CD4-positive, alpha-beta T cell treated with Interleukin-21 for 1 hour (primary cell): ENCODE measurements at places on chromosomes 4 and X.
A peak's percentile ranks its signal among the peaks of the same experiment; 100 is the strongest.

DNA sequence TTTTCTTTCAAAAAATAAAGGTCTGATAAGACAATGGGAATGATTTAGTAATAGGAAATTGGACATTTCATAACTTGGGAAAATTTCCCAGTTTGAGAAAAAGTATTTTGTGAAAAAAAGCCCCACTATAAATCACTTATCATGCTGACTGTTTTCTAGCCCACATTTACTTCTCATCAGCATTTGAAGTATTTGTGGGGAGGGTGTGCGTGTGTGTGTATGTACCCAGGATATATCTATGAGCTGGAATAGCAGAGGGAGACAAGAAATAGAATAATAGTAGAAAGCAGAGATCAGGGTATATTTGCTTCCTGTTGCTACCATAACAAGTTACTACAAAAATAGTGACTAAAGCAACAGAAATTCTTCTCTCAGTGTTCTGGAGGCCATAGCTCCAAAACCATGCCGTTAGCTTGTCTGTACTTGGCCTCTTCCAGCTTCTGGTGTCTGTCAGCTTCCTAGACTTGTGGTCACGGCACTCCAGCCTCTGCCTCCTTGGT lies 139.8 kb downstream of the PTTG2 start:
- no peak for DNase-seq

DNA sequence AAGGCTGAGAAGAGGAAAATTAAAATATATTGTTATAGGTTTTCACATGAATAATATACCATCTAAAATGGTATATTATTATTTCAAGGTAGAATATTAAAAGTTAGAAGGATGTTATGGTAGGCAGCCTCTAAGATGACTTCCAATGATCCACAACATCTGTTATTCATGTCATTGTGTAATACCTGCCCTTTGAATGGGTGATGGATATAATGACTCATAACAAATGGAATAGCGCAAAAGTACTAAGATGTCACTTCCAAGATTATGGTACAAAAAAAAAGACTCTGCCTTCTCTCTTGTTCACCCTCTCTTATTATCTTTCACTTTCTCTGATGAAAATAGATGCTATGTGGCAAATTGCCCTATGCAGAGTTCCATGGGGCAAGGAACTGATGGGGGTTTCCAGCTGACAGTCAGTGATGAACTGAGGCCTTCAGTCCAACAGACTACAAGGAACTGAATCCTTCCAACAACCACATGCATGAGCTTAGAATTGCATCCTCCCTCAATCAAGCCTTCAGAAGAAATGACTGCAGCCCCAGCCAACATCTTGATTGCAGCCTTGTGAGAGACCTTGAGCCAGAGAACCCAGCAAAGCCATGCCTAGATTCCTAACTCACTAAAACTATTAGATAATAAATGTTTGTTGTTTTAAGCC lies 57.7 kb downstream of the HS6ST2 start:
- no peak for DNase-seq

GRCh38 chrX:143058120-143058519 lies 32.4 kb downstream of the SPANXN4 start:
- no peak for DNase-seq

DNA sequence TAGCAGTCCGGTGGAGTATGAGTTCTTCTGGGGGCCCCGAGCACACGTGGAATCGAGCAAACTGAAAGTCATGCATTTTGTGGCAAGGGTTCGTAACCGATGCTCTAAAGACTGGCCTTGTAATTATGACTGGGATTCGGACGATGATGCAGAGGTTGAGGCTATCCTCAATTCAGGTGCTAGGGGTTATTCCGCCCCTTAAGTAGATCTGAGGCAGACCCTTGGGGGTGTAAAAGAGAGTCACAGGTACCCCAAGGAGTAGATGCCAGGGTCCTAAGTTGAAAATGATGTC lies 852 bp downstream of the MAGEH1 start:
- DNase-seq: no peak

DNA sequence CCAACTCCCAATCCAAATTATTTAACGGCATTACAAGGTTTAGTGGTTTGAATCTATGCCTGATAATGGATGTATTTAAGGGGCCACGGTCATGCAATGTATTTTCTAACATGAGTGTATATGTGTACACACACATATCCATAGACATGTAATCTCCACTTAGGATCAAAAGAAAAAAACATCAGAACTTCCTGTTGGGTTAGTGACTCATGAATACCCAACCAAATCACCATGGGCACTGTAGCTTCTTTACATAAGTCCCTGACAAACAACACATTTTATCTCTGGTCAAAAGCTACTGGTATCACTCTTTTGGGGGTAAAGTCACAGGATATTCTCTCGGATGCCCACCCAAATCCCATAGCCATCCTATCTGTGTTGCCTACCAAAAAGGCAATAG lies 36.5 kb upstream of the TFDP3 start:
- DNase-seq: no peak

DNA sequence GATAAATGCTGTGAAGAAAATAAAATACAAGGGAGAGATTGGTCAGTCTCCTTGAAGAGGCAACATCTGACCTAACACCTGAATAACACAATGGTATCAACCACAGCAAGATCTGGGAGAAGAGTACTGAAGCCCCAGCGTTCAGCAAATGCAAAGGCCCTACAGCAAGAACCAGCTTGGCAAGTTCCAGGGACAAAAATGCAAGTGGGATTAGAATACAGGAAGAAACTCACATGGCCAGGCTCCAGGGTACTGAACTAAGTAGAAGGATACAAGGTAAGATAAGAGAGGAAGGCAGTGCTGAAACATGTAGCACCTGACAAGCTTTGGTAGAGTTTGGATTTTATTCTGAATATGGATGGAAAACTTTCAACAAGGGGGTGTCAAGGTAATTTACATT lies 3.6 kb downstream of the SMIM14 start:
- DNase-seq: no peak

- no peak for DNase-seq
Measured at GRCh38 chrX:117538178-117539089, 578.2 kb downstream of the KLHL13 start.

GRCh38 chr4:8703857-8704495 lies 111.4 kb downstream of the CPZ start:
- DNase-seq: no peak

- no peak for DNase-seq
Measured at GRCh38 chr4:14257903-14258302, 630.4 kb upstream of the BOD1L1 start.

DNA sequence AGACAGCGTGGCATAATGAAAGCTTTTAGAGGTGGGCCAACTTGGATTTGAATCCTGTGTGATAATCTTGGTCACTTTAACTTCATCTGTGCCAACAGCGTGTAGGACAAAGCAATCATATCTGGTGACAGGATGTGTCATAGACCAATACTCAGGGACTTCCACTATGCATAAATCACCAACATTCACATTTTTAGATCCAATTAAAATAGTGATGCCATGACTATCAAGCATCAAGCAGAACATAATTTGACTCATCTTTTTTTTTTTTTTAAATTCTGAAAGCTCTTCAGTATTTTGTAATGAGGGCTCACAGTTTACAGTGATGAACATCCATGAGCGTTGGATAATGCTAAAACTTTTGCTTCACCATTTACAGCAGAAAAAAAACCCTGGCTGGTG lies 27.3 kb upstream of the RAPGEF2 start:
- DNase-seq: no peak

DNA sequence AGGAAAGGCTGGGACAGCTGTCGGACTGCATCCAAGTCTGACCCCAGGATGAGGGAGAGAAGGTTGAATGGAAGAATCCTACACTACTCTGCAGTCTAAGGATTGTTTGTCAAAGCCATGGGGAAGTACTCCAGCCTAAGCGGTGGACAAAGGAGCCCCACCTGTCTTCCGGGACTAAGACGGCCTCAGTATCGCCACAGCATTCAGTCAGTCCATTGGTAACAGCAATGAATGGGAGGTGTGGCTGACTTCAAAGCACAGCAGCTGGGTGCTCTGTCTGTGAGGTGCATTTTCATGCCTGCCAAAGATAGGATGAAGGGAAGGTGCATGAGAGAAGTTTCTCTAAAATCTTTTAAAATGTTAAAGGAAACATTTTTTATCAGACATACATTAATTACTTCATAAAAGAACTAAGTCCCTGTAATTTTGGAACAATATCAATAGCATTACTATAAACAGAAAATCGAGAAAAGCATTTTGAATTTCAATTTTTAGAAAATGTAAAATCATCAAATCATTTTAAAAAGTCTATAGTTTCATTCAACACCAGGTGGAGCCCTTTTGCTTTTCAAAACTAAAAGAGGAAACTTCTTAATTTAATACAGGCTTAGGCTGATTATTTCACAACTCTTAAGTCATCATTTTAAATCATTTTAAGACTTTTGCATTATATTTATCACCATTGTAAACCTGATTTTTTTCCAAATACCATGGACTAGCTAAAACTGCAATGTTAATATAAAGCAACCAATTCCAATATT lies 27.6 kb upstream of the INTU start:
- DNase-seq: no peak

DNA sequence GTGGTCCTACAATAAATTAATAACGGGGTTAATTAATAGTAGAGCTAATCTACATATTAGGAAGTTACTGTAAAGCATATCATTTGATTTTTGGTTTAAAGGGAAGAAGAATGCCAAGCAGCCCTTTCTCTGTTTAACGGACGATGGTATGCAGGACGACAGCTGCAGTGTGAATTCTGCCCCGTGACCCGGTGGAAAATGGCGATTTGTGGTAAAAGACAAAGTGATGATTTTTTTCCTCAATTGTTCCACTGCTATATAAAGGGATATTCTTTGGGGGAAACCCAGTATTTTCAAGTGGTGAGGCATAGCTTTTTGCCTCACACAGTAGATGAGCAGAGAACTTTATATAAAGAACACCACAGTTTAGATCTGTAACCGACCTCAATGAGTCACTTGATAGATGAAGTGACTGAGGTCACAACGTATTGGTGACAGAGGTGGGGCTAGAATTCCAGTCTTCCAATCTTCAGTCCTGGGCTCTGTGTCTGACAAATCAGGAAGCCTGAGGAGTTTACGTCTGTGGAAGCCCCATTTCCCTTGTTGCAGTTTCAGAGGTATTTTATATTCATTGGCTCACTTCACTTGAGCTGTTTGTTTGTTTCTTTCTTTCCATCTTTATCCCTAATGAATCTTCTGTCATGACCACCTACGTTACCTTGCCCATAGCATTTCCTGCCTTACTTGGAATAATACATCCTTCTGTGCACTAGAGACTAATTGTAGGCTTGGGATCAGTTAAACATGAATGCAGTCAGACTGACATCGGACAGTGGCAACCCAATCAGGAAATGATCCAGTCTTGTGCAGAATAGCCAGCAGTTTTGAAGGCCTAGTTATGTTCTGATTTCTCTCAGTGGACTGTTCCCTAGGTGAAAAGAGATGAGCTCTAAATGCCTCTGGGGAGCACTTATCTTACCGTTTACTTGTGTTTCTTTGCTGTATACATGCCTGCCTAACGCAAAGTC lies 30.1 kb downstream of the ZRSR2 start:
- no peak for DNase-seq

GRCh38 chr4:54199919-54200318 lies 29.2 kb upstream of the PDGFRA start:
- no peak for DNase-seq

- DNase-seq: no peak
Measured at GRCh38 chr4:69470561-69470960, 25.1 kb downstream of the UGT2B4 start.

DNA sequence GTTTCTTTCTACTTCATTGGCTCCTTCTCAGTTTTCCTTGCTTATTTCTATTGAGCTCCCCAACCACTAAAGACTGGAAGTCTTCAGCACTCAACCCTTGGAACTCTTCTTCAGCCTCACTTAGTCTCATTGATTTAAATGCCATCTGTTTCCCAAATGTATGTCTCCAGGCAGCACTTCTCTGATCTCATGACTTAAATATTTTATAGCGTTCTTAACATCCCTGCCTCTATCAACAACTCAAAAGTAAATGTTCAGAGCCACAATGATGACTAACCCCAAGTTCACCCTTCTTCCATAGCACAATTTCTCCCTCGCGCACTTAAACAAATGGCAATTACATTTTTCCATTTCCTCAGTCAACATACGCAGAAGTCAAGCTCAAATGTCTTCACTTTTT lies 1393.3 kb downstream of the ARAP2 start:
- no peak for DNase-seq

GRCh38 chrX:13087322-13088155 lies 43.1 kb upstream of the FAM9C start:
- peak; percentile 88 for DNase-seq

DNA sequence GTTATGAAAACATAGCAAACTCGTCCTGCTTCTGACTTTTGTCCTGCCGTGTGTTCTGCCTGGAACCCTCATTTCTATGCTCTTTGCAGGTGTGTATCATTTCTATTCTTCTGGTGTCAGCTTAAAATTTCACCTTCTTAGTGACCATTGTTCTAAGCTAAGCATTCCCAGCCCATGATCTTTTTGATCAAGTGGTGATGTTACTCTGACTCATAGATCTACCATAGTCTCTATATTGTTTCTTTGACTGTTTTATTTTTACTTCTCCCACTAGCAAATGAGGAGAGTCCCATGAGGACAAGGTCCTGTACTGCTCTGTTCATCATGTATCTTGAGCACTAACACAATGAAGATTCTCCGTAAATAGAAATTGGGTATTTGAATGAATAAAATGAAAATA lies 14.1 kb upstream of the CXCL6 start:
- DNase-seq: no peak

GRCh38 chr4:93317561-93317960 lies 511.0 kb upstream of the ATOH1 start:
- no peak for DNase-seq

GRCh38 chrX:24380262-24381187 lies 20.1 kb downstream of the SUPT20HL1 start:
- DNase-seq: no peak

DNA sequence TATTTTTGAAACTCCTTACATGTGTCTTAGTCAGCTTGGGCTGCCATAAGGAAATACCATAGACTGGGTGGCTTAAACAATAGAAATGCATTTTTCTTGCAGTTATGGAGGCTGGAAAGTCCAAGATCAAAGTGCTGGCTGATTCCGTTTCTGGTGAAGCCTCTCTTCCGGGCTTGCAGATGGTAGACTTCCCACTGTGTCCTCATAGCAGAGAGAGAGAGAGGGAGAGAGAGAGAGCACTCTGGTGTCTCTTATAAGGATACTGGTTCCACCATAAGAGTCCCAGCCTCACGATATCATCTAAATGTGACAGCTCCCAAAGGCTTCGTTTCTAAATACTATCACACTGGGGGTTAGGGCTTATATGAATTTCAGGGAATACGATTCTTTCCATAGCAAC lies 39.7 kb downstream of the ENPEP start:
- no peak for DNase-seq

- DNase-seq: no peak
Measured at GRCh38 chr4:129144755-129145206, 48.8 kb downstream of the C4orf33 start.

DNA sequence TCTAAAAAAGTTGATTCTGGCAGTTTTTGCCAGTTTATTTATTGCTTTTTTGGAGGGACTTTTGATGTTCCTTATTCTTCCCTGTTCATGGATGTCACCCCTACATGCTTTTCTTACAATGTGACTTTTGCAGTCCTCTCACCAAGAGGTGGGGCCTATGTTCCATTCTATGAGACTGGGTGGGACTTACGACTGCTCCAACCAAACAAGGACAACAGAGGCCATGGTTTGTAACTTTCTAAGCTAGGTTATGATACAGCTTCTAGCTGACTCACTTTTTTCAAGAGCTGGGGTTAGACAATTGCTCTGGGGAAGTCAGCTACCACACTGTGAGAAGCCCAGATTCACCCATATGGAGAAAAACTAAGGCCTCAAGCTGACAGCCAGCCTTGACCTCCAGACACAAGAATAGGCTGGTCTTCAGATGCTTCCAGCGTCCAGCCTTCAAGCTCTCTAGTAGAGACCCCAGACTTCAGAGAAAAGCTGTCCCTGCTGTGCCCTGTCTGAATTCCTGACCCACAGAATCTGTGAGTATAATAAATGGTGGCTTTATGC lies 39.5 kb downstream of the ENOPH1 start:
- DNase-seq: no peak
